ENCODE measurements at places on chromosomes 12 and 14.

- no peak for DNase-seq
Observed at GRCh38 chr12:54430471-54431069, 11.5 kb upstream of the ITGA5 start.

DNA sequence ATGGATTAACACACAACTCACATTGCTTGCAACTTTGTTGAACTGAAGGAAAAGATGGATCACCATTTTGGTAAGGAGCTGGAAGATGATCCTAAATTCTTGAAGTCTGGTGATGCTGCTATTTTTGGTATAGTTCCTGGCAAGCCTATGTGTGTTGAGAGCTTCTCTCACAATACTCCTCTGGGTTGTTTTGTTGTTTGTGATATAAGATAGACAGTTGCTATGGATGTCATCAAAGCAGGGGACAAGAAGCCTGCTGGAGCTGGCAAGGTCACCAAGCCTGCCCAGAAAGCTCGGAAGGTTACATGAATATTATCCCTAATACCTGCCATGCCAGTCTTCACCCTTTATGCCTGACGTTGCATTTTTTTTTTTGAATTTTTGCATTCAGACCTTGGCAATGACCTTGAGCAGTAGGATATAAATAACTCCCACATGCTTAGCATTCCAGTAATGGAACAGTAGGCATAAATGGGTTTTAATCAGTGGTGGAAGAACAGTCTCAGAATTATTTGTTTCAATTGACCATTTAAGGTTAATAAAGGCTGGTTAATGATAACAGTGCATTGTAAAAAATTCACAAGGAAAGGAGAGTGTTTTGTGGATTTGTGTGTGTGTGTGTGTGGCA is 129.0 kb upstream of the SEL1L start:
- no peak for DNase-seq

DNA sequence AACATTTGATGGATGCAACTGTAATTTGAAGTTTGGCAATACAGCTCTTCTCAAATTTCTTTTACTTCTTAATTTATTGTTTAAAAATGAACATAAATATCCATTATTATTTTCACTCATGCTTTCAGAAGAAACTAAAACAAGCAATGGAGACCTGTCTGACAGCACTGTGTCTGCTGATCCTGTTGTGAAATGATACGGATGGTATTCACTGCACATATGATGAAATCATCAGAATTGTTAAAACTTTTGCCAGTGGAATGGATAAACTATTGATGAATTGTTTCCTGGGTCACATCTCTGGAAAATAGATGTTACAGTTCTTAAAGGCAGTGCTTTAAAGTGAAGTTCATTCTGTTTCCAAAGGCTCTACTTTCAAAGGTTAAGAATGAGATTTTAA is 59.2 kb downstream of the WASHC4 start:
- DNase-seq, result no peak

DNA sequence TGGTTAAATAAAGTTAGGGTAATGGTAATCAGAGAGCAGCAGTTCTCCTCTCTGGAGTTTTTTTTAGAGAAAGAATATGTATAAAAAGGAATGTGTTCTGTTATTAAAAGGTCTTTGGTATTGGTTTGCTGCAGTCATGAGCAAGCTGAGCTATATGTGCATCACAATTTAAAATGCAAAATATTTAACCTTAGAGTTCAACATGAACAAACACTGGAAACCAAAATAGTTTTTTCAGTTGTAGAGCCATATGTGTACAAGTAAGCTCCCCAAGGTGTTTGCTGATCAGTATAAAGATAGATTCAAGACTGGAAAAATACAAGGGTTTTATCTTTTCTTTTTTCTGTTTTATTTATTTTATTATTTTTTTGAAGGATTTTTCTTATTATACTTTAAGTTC is 245.0 kb downstream of the NUBPL start:
- no peak for DNase-seq

DNA sequence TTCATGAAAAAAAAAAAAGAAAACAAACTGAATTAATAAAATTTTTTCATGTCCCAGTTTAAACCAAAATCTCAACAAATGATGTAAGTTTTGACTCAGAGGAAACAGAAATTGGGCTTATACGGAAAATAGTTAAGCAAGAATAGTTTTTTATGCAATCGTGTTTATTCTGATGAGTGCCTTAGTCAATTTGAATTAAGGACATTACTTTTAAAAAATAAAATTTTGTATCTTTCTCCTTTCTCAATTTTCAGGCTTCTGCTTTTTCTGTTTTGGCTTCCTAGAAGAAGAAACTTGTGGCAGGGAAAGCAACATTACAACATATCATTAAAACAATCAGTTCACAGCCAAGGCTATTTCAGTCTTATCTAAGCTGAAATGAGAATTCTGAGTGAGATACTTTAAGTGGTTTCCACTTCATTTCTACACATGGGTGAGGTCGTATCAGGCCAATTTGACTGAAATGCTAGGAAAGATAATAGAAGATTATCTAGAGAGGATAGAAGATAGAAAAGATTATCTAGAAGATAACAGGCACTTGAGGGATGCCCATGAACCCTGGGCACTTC is 52.4 kb downstream of the BCL2L14 start:
- DNase-seq, result no peak

GRCh38 chr12:14284184-14284722 is 81.2 kb upstream of the ATF7IP start:
- no peak for DNase-seq

GRCh38 chr12:28415755-28416154 is 225.5 kb downstream of the CCDC91 start:
- peak; percentile 53 for DNase-seq

GRCh38 chr12:75120311-75120711 is 89.3 kb downstream of the KCNC2 start:
- no peak for DNase-seq

GRCh38 chr12:21940549-21941505 is at the start of gene ABCC9:
Gene ABCC9, minus strand, starts transcription at chr12:21941426. Its CDS starts 4,752 bp downstream, at chr12:21936674.
- no peak for DNase-seq

- DNase-seq, result no peak
Observed at GRCh38 chr14:74583689-74584434, 28.2 kb downstream of the LTBP2 start.

- no peak for DNase-seq
Observed at GRCh38 chr12:83158613-83159207, 472.0 kb downstream of the TMTC2 start.

DNA sequence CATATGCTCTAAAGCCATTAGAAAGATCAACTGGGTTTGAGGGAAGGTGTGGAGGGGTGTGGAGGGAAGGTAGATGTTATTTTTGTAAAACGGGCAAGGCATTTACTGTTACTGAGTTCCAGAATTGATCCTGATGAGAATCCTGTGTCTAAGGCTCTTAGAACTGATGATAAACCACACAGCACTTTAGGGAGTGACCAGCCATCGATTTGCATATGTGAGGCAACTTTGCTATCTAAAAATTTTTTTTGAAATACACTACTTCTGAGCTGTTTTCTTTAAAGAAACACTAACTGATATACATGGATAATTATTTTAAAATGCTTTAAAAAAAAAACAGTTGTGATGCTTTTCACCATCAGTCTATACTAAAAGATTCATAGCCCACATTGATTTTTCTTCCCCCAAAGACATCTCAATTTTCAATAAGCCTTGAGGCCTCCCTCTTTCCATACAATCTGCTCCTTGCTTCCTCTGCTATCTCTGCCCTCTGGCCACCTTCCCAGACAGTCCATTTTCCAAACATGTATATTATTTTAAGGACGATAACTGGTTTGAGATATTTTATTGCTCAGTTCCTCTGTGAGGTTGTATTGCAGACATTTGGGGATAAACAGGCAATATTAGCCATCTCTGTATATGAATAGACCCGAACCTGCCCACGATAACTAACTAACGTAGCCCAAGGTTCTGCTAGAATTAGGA is 265.9 kb downstream of the EFCAB11 start:
- no peak for DNase-seq

GRCh38 chr12:25352083-25352918 is 101.6 kb upstream of the KRAS start:
- DNase-seq, result no peak

GRCh38 chr12:91984556-91984955 is 161.1 kb downstream of the BTG1 start:
- no peak for DNase-seq

DNA sequence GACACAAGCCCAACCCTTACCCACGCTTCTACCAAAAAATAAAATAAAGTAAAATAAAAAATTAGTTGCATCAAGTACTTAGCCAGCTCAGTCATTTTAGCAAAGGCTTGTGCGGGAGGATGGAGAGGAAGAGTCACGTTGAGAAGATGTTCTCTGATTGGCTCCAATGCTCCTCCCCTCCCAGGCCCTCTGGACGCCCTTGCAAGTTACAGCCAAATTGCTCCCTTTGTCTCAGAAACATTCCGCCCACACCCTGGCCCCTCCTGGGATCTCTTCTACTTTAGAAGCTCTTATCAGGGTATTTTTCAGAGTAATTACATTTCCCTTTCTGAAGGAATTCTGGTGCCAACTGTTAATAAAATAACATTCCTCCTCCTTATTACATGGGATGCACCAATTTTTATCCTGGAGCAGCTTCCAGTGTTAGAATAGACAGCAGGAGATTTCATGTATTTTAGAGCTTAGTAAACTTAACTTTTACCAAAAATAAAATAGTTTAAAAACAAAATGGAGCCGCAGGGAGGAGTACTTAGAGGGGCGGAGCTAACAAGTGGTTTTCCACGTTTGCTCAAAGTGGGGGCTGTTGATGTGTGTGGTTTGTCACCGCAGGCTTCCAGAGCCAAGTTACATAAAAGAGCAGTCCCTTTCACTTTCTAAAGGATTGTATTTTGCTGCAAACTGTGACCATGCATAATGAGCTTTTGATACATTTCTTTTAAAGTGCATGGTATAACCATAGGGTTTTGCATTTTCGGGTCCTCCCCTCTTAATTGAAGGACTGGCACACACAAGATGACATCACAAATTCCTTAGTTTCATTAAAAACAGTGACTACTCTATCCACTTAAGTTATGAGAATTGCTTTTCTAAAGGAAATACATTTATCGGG is 71.7 kb upstream of the RAP1B start:
- DNase-seq, result peak; percentile 95

GRCh38 chr14:71658261-71658860 is 273.9 kb upstream of the RGS6 start:
- DNase-seq, result no peak

GRCh38 chr14:99756796-99757195 is 36.4 kb upstream of the EML1 start:
- DNase-seq, result no peak

DNA sequence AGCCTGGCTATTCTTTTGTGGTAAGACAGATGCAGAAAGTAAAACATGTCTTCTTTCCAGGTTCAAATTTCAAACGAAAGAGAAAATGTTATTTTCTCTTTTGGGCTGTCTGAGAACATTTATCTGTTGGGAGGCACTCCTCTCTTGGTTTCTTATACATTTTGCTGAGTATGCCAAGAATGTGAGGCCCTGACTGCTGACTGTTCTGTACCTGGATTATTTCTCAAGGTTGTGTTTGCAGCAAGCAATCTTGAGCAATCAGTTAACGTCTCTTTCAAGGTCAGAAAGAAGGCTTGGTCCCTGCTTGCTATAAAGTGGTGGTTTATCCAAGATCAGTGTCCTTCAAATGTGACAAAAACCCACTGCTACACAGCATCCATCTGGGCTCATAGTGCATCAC is 9.8 kb downstream of the SSTR1 start:
- DNase-seq, result no peak

DNA sequence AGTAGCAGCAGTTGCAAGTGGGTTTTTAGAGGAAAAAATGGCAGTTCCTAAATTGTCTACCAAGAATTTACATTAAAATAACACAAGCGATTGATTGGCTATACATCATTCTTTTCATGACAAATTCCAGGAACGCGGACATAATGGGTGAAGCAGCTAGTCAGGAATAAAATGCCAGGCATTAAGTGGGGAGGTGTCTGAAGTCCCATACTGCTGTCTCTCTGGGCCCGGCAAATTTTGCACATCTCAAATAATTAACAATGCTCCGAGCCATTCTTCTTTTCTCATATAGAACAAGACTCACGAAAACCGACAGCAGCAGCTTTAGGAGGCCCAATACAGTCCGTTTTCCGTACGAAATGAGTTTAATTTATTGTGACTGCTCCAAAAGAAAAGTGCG is 696 bp downstream of the RPL36AL start:
- DNase-seq, result peak; percentile 41

DNA sequence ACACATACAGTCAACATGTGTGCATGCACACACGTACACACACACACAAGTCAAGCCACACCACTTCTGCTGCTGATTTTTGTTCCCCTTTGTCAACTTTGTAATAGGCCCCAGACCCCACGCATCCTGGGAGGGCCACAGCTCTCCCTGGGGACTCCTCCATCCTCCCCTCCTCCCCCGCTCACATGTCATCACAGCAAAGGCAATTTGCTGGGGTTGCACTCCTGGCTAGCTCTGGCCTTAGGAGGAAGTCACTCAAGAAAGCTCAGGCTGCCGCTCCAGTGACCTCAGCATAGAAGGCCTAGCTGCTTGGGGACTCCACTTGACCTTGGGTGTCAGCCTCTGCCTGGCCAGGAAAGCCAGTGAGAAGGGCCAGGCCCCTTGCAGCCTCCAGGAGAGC is 27.2 kb downstream of the NGB start:
- DNase-seq, result no peak

DNA sequence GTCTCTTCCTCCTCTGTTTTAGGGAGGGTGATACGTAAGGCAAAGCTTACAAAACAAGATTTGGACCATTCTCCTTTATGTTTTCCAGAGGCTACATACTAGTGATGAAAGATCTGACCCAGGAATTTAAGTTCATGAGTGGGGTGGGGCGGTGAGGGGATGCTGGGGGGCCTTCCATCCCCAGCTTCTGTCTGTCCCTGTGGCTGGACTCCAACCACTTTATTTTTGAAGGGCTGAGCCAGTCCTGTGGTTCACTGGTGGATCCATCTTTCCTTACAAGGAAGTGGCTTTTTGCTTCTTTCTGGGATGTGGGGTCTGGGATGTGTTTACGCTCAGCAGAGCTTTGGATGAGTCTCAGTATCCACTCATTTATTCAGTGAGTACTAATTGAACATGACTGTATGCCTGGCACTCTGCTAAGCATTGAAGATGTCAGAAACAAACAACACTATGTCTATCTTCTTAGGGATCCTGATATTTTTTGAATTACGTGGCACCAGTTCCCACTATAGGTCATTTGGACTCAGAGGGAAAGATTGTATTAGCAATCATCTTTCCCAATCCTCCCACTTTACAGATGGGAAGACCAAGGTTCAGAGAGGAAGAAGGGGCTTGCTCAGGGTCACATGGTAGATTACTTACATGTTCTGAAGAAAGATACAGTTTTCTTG is 291.8 kb upstream of the TBX3 start:
- DNase-seq, result no peak

DNA sequence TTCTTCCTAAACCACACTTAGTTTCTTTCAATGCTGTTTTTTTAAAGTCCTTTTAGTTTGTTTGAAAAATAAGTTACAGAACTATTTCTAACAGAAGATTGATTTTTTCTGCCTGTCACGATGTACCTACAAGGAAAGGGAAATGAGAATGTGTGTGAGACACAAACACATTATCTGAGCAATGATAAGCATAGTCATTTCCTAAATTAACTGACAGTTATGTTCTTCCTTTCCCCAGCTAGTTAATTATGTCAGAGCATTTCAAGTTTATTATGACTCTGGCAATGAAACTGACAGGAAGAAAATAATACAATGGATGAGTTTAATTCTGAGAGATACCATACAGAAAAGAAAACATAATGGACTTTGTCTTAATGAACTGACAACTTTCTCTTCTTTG is 21.3 kb upstream of the LDHB start:
- DNase-seq, result peak; percentile 57

All from OCI-M1 (cell line).